ENCODE measurements at places on chromosomes 4 and X. TPM values are rescaled to one million over a fixed set of nuclear protein-coding genes. Genes with fewer than 3 reads are reported as not detected.

The SHOX gene
- not detected for total RNA-seq

DNA sequence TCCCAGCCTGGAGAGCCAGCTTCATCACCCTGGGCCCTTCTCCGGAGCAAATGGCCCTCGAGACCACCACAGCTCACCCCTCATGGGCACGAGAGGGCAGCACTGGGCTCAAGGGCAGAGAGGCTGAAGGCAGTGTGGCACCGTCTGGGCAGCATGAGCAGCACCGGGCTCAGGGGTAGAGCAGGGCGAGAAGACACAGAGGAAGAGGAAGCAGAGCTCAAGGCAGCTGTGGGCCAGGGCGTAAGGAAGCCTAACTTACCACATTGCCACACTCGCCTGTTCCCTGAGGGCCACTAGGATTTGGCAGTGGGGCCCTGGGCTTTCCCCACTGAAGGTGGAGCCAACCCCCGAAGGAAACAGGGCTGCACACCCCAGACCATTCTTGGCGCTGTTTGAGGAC lies 15.5 kb downstream of the ZNF185 start:
- peaks cover 16% of the 10 kb centered on the region for H3K4me1 ChIP-seq
- H3K36me3 ChIP-seq: no peaks in the 10 kb centered on the region
- no peak for DNase-seq
- no peaks in the 10 kb centered on the region for H3K27me3 ChIP-seq

The GPAT3 gene
- 29.1 TPM for total RNA-seq

The MAGEA12 gene
- 24.2 TPM for total RNA-seq

The ATP10D gene
- total RNA-seq: 35.2 TPM

DNA sequence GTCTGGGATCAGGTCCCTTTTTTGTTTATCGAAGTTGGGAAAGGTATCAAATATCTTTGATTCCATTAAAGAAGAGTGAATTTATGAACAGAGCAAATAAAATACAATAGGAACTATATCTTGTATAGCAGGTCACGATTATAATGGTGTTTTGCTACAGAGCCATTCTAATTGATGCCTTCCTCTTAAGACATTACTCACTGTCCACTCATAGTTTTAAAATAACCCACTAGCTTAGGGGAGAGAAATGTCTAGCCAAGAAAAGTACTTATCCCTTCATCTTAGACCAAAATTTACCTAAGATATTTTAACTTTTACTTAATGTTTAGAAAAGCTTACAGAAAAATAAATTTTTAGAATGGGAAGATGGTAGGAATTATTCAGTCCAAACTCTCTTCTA lies 112.0 kb upstream of the PABPC4L start:
- H3K27me3 ChIP-seq: no peaks in the 10 kb centered on the region
- H3K36me3 ChIP-seq: no peaks in the 10 kb centered on the region
- no peak for DNase-seq
- no peak overlapping the region for H3K27ac ChIP-seq
- H3K4me1 ChIP-seq: no peaks in the 10 kb centered on the region

DNA sequence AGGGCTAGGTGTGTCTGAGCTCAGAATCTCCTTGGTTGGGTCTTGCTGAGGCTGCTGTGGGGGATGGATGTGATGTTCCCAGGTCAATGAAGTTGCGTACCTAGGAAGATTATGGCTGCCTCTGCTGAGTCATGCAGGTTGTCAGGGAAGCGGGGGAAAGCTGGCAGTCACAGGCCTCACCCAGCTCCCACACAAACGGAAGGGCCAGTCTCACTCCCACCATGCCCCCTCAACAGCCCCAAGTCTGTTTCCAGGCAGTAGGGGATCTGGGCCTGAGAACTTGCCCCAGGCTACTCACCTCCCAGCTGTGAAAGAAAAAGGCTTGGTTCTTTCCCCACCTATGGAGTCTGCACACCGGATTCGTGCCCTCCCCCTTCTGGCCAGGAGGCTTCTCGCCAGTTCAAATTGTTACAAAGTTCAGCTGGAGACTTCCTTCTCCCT lies 72.9 kb downstream of the WDR44 start:
- no peaks in the 10 kb centered on the region for H3K27me3 ChIP-seq
- H3K4me1 ChIP-seq: no peaks in the 10 kb centered on the region
- H3K36me3 ChIP-seq: 0 out of 2 replicates have a peak, but pooled peaks cover 5% of the 10 kb centered on the region
- no peak overlapping the region for H3K27ac ChIP-seq
- no peak overlapping the region for H3K4me3 ChIP-seq

GRCh38 chr4:152937336-152938236 lies 1.5 kb downstream of the FHDC1 start:
- no peak overlapping the region for H3K27ac ChIP-seq
- H3K36me3 ChIP-seq: no peaks in the 10 kb centered on the region

The WDR17 gene
- 2.2 TPM for total RNA-seq

The GPR82 gene
- not detected for total RNA-seq

GRCh38 chr4:112591593-112591992 lies 45.1 kb downstream of the ZGRF1 start:
- H3K4me1 ChIP-seq: peaks cover 7% of the 10 kb centered on the region

DNA sequence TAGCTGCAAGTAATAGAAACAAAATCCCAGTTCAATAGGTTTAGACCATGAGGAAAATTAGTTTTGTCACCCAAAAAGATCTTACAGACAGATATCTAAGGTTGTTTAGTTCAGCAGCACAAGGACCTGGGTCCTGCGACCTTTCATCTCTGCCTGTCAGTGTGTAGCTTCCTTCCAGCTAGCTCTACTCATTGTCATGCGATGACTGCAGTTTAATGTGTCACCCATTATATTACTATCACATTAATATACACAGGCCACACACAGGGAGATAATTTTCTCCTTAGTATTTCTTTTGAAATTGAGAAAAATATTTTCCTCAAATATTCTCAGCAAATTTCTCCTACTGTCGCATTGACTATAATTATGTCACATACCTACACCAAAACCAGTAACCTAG lies 232.1 kb upstream of the ARSJ start:
- H3K27me3 ChIP-seq: no peaks in the 10 kb centered on the region
- H3K27ac ChIP-seq: no peak overlapping the region
- H3K4me1 ChIP-seq: no peaks in the 10 kb centered on the region
- no peak for DNase-seq

DNA sequence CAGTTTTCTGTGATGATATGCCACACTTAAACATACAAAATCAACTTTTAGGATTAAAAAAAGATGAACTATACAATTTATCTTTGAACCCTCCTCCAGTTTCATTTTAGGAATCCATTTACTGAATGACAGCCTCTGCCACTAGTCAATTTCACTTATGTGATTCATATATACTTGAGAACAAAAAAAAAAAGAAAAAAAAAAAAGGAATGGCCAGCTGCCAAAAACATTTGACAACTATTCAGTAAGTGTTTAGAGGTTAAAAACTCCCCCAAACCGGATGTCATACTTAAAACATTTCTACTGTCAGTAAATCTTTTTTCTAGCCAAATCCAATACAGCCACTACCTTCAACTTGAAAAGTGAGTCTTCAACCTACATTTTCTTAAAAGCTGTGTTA lies 266.7 kb upstream of the MAGEB2 start:
- H3K36me3 ChIP-seq: no peaks in the 10 kb centered on the region
- no peak for DNase-seq
- H3K27me3 ChIP-seq: no peaks in the 10 kb centered on the region
- no peaks in the 10 kb centered on the region for H3K4me1 ChIP-seq
- H3K27ac ChIP-seq: no peak overlapping the region

GRCh38 chr4:26856906-26857277 lies 3.7 kb upstream of the STIM2 start:
- peak overlapping the region; percentile 30 for H3K27ac ChIP-seq
- H3K4me1 ChIP-seq: peaks cover 13% of the 10 kb centered on the region
- H3K36me3 ChIP-seq: no peaks in the 10 kb centered on the region
- H3K4me3 ChIP-seq: peak overlapping the region; percentile 65

DNA sequence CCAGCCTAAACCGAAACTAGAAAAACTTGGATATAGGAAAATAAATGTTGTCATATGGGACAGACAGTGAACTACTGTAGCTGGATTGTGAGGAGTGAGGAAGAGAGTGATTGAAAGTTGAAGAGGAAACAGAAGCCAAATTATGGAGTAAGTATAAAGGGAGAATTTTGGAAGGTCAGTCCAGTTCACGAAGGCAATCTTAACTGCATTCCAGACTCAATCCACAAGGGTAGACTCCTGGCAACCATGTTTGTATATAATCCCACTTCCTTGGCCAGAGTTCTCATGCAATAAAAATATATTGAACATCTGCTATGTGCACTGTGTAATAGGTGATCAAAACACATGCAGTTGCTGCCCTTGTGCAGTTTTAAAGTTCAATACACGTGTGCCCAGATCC lies 58.6 kb upstream of the CAMK2D start:
- no peak for DNase-seq
- no peaks in the 10 kb centered on the region for H3K4me1 ChIP-seq
- H3K27ac ChIP-seq: no peak overlapping the region
- no peaks in the 10 kb centered on the region for H3K27me3 ChIP-seq

The MAPK10 gene
- total RNA-seq: 4.2 TPM

The KANTR gene
- total RNA-seq: 25.1 TPM

The PLCXD1 gene
- total RNA-seq: 9.0 TPM

GRCh38 chr4:87211249-87211952 lies 9.0 kb downstream of the KLHL8 start:
- no peak overlapping the region for H3K4me3 ChIP-seq
- H3K27ac ChIP-seq: no peak overlapping the region
- H3K36me3 ChIP-seq: no peaks in the 10 kb centered on the region
- no peak for DNase-seq
- H3K27me3 ChIP-seq: no peaks in the 10 kb centered on the region

GRCh38 chrX:72392816-72393800 lies 87.4 kb upstream of the CITED1 start:
- no peak for DNase-seq
- H3K4me3 ChIP-seq: no peak overlapping the region
- H3K27ac ChIP-seq: no peak overlapping the region
- H3K36me3 ChIP-seq: no peaks in the 10 kb centered on the region
- H3K4me1 ChIP-seq: no peaks in the 10 kb centered on the region
- no peaks in the 10 kb centered on the region for H3K27me3 ChIP-seq

GRCh38 chrX:153687121-153688039 lies at the start of gene SLC6A8:
SLC6A8 (plus strand) TSS chrX:153687926; CDS start chrX:153688575, 649 bp downstream.
- H3K4me1 ChIP-seq: no peaks in the 10 kb centered on the region
- no peaks in the 10 kb centered on the region for H3K27me3 ChIP-seq
- H3K4me3 ChIP-seq: peak within 1 kb of the TSS; percentile 51
- peak; percentile 74 for DNase-seq

The ASB9 gene
- total RNA-seq: 5.7 TPM

- H3K4me3 ChIP-seq: no peak overlapping the region
- DNase-seq: no peak
- H3K27me3 ChIP-seq: no peaks in the 10 kb centered on the region
Measured at GRCh38 chr4:158147151-158147550, 25.7 kb downstream of the GASK1B start.

DNA sequence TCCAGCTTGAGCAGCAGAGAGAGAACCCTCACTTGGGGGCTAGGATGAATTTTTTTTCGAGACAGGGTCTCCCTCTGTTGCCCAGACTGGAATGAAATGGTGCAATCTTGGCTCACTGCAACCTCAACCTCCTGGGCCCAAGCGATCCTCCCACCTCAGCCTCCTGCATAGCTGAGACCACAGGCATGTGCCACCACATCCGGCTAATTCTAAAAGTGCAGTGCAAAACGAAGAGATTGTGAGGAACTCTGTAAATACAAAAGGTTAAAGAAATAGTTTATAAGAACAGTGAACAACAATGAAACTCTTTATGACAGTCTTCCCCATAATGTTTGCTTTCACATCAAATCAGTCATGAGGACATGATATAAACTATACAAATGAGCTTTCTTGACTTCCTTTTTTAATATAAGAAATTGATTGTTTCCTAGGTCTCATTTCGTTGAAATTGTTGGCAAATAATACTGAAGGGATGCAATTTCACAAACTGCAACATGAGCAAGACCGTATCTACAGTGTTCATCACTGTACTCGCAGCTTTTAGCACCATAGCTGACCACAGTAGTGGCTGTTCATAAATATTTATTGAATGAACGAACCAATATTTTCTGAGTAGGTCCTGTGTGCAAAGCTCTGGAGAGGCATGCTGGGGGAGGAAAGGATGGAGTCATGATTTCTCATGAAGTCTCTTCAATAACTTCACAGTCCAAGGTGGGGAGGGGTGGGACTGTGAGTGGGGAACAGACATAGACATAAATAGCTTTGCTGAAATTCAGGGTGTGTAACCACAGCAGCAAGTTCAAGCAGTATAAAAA lies 116.1 kb downstream of the SHROOM3 start:
- peaks cover 14% of the 10 kb centered on the region for H3K4me1 ChIP-seq
- no peak overlapping the region for H3K4me3 ChIP-seq
- no peak for DNase-seq
- no peaks in the 10 kb centered on the region for H3K36me3 ChIP-seq
- no peak overlapping the region for H3K27ac ChIP-seq

The CNGA1 gene
- total RNA-seq: 1.4 TPM

- DNase-seq: no peak
- H3K27me3 ChIP-seq: no peaks in the 10 kb centered on the region
- H3K4me1 ChIP-seq: no peaks in the 10 kb centered on the region
- H3K4me3 ChIP-seq: no peak overlapping the region
- no peaks in the 10 kb centered on the region for H3K36me3 ChIP-seq
Measured at GRCh38 chr4:105343146-105343931, 130.5 kb downstream of the PPA2 start.

- no peaks in the 10 kb centered on the region for H3K27me3 ChIP-seq
- no peak overlapping the region for H3K4me3 ChIP-seq
- no peak overlapping the region for H3K27ac ChIP-seq
- no peaks in the 10 kb centered on the region for H3K4me1 ChIP-seq
Measured at GRCh38 chr4:176413171-176413570, 93.4 kb downstream of the SPCS3 start.

GRCh38 chrX:14051416-14051815 lies 21.7 kb upstream of the GEMIN8 start:
- H3K27me3 ChIP-seq: no peaks in the 10 kb centered on the region
- no peak overlapping the region for H3K4me3 ChIP-seq
- H3K27ac ChIP-seq: no peak overlapping the region
- H3K36me3 ChIP-seq: no peaks in the 10 kb centered on the region
- DNase-seq: no peak

DNA sequence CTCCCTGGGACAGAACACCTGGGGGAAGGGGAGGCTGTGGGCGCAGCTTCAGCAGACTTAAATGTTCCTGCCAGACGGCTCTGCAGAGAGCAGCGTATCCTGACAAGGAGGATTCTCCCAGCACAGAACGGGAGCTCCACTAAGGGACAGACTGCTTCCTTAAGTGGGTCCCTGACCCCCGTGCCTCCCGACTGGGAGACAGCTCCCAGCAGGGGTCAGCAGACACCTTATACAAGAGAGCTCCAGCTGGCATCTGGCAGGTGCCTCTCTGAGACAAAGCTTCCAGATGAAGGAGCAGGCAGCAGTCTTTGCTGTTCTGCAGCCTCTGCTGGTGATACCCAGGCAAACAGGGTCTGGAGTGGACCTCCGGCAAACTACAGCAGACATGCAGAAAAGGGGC lies 44.5 kb upstream of the FAAH2 start:
- no peaks in the 10 kb centered on the region for H3K27me3 ChIP-seq
- no peak overlapping the region for H3K27ac ChIP-seq
- H3K4me3 ChIP-seq: no peak overlapping the region
- no peaks in the 10 kb centered on the region for H3K36me3 ChIP-seq
- no peaks in the 10 kb centered on the region for H3K4me1 ChIP-seq

The PCYT1B gene
- not detected for total RNA-seq

GRCh38 chr4:1644891-1645657 lies 39.0 kb downstream of the FAM53A start:
- no peaks in the 10 kb centered on the region for H3K4me1 ChIP-seq
- H3K27ac ChIP-seq: no peak overlapping the region
- H3K4me3 ChIP-seq: no peak overlapping the region
- H3K27me3 ChIP-seq: peaks cover 17% of the 10 kb centered on the region
- DNase-seq: no peak
- H3K36me3 ChIP-seq: no peaks in the 10 kb centered on the region

- H3K27me3 ChIP-seq: peaks cover 92% of the 10 kb centered on the region
- H3K4me1 ChIP-seq: no peaks in the 10 kb centered on the region
- no peak overlapping the region for H3K27ac ChIP-seq
- no peak overlapping the region for H3K4me3 ChIP-seq
- no peaks in the 10 kb centered on the region for H3K36me3 ChIP-seq
Measured at GRCh38 chr4:41751449-41752061, 3.0 kb upstream of the PHOX2B start.
